Activated naive CD4-positive, alpha-beta T cell treated with anti-CD3 and anti-CD28 coated beads, Interleukin-2, amount 50 U/mL, for 72 hours (primary cell): ENCODE measurements at places on chromosomes 12 and 14.
A peak's percentile ranks its signal among the peaks of the same experiment; 100 is the strongest.

GRCh38 chr12:80567401-80567800 lies 123.4 kb downstream of the PTPRQ start:
- no peak for DNase-seq

GRCh38 chr14:32226056-32226455 lies 23.0 kb upstream of the RNU6-8 start:
- no peak for DNase-seq

- DNase-seq = no peak
These were observed 124.3 kb downstream of the ADGRD1 start for GRCh38 chr12:131077931-131078391.

- peak; percentile 64 for DNase-seq
These were observed 30.1 kb upstream of the RESF1 start for GRCh38 chr12:31929027-31929526.

DNA sequence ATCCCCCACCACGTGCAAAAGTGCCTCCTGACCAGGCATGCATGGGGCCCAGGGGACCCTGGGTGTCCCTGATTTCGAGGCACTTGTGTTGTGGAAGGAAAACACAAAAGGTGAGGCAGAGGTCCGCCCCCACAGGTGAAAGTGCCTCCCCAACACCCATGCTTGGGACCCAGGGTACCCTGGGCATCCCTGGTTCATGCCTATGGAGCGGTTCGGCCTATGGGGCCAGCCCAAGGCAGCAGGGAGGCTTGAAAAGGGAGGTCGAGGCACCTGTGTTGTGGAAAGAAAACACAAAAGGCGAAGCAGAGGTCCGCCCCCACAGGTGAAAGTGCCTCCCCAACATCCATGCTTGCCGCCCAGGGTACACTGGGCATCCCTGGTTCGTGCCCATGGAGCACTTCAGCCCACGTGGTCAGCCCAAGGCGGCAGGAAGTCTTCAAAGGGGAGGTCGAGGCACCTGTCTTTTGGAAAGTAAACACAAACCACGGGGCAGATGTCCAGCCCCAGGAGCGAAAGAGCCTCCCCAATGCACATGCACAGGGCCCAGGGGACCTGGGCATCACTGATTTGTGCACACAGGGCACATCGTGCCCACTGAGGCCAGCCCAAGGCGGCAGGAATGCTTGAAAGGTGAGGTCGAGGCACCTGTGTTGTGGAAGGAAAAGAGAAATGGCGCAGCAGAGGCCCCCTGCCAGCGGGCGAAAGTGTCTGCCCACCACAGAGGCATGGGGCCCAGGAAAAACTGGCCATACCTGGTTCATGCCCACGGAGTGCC lies 375.5 kb downstream of the ALG10 start:
- DNase-seq = peak; percentile 35

- DNase-seq = no peak
These were observed 10.9 kb downstream of the CTDSP2 start for GRCh38 chr12:57835366-57836288.

GRCh38 chr14:99427632-99428300 lies 52.9 kb downstream of the SETD3 start:
- no peak for DNase-seq

GRCh38 chr12:95591731-95592130 lies 40.5 kb upstream of the USP44 start:
- DNase-seq = no peak

DNA sequence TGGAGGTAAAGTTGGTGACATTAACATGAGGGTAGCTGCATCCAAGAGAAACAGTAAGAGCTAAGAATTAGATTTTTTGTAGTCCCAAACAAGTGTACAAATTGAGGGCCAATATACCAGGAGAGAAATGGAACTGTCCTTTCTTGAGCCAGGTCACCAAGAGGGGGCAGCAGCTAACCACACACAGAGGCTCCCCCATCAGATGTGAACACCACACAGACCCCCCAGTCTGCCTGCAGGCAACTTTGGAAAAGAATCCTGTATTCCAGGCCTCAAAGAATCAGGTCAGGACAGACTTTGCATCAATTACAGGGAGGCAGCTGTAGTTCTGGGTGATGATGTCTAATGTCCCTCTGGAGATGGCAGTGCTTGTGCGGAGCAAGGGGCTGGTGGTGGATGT lies 77.9 kb downstream of the SPTB start:
- DNase-seq = no peak

- no peak for DNase-seq
These were observed 42.9 kb upstream of the ATP23 start for GRCh38 chr12:57898308-57898970.

GRCh38 chr14:64053694-64054669 lies 201.2 kb downstream of the SYNE2 start:
- no peak for DNase-seq

DNA sequence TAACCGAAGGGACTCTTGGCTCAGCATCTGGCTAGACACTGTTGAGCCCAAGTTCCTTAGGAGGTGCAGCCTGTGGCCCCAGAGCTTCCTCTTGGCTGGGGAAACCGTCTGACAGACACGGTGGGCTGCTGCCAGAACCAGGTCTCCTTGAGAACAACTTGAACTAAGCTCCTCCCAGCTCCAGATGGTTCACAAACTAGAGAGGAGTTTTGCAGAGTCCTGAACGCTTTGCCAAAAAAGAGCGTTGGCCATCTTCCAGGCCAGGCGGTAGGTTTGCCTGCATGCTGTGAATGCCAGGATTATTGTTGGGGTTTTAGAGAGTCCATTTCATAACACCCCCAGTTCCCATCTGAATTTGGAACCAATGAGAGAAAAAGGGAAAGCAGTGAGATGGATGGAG lies 399.8 kb downstream of the RGS6 start:
- DNase-seq = no peak

- DNase-seq = no peak
These were observed 120.0 kb downstream of the SCARB1 start for GRCh38 chr12:124743479-124744272.

DNA sequence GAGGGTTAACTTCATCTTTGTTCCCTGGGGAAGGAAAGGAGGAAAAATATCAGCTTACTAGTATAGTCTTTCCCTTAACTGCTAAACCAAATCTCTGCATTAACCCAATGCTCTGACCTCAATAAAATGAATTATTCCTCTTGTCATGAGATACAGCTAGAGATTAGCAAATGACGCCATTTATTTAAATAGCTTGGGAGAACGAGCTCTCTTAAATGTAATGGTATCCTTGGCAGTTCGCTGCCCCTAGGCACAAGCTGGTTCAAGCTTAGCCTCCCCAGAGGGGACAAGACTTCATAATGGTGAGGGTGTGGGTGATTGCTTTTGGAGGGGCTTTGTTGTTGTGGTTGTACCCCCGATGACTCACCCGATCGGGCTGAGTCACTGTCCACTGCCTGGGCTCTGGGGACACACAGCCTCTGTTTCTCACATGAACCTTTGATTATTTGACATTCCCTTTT lies 19.6 kb downstream of the FNTB start:
- no peak for DNase-seq

DNA sequence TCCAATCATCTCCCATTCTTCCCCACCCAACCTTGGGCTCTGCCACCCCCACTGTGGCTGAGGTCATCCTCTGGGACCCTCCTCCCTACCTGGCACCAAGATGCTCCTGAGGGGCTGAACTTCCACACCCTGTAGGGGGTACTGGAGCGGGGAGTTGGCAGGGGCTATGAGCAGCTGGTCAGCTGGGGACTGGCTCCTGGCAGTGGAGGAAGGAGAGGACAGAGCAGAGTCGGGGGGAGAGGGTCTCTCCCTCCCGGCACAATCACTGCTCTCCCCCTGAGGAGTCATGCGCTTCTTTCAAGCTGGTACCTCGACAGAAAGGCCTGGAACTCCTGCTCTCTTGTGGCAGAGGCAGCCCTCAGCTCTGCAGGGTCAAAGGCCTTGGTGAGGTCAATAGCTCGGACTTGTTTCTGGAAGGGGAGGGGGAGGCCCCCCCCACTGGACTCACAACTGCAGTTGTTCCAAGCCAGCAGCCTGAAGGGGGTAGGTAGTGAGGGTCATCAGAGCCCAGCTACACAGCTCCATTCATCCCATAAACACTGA lies 2.0 kb downstream of the B4GALNT1 start:
- DNase-seq = no peak

DNA sequence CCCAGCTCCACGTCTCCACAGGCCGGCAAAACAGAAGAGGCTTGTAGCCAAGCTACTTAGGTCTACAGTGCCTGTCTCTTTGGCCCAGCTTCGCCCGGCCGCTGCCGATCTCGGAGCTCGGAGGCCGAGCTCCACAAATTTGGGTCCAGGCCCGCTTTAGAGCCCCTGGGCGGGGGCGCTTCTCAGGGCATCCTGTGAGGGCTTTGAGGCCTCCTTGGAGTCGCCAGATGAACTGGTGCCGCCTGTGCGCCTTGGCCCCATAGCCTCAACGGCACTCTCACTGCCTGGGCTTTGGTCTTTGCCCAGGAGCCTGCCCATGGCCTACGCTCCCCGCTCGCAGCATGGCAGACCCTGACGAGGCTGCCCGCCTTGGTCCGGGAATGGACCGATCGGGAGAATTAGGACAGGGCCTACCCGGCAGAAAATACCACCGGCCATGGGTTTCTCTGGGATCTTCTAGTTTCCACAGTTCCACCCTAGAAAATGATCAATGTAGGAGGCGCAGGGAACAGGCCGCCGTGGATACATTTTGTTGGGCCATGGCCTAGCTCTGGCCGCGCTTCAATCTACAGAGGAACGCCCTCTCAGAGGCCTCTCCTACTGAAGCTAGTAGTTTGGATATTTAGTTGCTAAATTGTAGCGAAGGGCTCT lies 953 bp upstream of the NKX2-8 start:
- no peak for DNase-seq

DNA sequence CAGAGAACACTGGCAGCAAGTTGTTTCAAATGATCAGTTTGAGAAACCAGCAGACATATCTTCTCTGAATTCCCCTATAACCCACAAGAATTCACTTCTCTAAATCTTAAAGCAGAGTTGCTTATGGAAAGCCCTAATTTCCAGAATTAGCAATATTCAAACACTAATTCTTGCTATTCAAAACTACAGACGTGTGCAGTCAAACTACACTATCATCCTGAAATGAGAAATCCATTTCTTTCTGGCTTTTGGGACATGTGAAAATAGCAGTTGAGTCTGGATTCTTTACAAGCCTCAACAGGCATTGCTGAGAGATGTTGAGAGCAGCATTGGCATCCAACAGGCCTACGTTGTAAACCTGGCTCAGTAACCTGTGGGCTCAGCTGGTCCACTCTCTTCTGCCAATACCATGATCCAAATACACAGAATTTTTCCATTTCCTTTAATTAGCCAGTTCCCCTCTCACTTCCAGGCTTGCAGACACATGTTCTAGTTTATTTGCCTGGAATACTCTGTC lies 74.6 kb upstream of the TMTC1 start:
- DNase-seq = no peak

DNA sequence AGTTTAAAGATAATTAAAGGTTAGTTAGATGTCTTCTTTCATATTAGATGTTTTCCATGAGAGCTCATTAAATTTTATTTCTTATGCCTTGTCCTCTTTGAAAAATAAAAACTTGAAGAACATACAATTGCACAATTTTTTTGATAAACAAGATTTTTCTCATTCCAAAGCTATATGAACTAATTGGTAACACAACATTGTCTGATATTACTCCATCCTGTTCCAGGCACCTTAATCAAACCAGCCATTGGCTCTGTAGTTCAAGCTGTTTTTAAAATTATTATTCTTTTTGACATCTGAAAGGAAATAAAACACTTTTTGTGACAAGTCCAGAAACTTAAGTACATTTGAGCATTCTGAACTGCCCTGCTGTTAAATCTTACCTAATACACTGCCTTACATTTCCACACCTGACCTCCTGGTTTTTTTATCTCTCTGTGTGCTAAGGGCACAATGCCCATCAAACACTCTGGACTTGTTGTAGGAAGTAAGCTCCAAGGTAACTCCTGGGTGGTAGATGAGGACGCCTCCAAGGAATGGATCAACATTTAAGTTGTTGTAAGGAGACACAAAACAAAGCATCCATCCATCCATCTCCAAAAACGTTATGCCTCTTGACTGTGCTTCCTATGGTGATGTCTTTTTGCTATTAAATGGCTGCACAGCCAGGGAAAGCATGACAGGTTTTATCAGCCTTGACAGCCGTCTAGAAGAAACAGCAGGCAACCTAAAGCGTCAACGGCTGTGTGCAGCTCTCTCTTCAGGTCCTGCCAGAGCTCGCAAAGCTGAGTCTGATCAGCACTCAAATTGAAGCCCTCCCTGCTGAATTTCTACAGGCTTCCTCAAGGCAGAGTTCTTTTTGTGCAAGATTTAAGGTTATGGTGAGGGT lies 449.9 kb upstream of the FLRT2 start:
- no peak for DNase-seq

DNA sequence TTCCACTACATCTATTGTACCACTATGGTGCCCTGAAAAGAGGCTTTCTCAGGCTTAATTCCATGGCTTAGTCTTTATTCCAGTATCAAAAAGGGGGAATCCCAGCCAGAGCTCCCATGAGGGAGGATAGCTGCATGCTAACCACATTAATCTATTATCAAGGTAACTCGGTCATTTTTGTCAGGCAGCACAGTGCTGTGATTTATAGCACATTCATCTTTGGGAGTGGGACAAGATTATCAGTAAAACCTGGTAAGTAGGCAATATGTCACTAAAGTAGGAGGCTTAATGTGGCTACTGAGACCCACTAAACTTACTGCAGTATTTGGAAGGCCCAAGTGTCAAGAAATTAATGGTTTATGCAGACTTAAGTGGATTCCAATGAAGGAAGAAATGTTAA lies 58.9 kb downstream of the DAD1 start:
- DNase-seq = no peak

GRCh38 chr14:38143659-38144505 lies 63.8 kb upstream of the SSTR1 start:
- DNase-seq = no peak

DNA sequence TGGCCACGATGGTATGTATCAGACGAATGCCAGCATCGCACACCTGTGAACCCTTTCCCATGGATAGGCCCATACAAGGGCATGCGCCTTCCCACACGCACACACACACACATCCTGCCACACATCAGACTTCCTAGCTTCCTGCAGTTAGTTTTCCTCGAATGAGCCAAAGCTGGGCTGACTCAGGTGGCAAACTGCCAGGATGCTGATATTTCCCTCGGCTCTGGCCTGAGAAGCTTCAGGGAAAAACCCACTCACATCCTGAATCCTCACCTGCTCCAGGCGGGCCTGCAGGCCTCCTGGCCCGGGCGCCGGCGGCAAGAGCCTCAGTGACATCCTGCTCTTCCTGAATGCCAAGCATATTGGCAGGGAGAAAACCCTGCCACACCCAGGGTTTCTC lies 22.4 kb downstream of the CALM1 start:
- DNase-seq = no peak
